ENCODE measurements at places on chromosomes 1 and 21. TPM values are rescaled to one million over a fixed set of nuclear protein-coding genes. Genes with fewer than 3 reads are reported as not detected.

DNA sequence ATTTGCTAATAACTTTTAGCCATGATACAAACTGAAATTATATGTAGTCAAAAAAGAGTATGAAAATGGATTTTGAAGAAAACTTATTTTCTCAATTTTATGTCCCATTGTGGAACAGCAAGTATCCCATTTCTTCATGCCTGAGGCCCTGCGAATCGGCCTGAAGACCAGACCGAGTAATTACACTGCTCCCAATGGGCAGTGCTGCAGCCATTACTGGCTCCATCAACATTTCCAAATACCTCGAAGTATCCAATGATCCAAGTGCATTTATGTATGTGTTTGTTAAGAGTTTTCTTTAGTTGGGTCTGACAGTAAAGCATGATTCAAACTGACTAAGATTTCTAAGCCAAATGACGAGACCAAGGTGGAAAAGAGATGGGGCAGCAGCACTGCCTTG lies 44.4 kb downstream of the HSF2BP start:
- DNase-seq, result no peak

HSF2BP gene
- total RNA-seq, result 0.78 TPM

CYP4A22 gene
- not detected for total RNA-seq

VAMP3 gene
- total RNA-seq, result 87.3 TPM

DNA sequence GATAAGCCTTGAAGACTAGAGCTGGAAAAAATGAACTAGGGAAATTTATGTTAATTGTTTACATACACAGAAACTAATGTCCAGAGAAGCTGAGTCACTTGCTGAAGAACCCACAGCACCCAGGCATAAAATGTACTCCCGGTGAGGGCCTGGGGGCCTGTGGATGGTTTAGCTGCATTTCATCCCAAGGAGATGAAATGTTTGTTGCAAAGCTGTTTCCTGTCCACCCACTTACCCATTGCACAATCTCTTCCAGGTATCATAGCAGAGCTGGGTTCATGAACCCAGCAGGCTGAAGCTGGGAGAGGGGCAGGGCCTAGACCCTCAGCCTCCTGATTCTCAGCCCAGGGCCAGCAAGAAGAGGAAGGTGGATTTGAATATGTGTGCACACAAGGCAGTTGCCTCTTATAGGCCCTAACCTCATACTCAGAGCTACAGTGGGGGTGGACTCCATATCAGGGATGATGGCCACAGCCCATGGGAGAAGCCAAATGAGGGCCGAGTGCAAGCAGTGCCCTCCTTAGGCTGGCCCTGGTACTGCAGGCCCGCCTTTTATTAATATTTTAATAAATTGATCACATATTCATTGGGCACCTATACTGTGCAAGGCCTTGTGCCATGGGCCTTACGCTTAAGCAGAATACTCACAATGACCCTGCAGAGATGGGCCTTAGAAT lies 110.8 kb downstream of the LACTBL1 start:
- DNase-seq, result no peak

GRCh38 chr1:74777525-74777924 lies 44.6 kb downstream of the TYW3 start:
- no peak for DNase-seq

DNA sequence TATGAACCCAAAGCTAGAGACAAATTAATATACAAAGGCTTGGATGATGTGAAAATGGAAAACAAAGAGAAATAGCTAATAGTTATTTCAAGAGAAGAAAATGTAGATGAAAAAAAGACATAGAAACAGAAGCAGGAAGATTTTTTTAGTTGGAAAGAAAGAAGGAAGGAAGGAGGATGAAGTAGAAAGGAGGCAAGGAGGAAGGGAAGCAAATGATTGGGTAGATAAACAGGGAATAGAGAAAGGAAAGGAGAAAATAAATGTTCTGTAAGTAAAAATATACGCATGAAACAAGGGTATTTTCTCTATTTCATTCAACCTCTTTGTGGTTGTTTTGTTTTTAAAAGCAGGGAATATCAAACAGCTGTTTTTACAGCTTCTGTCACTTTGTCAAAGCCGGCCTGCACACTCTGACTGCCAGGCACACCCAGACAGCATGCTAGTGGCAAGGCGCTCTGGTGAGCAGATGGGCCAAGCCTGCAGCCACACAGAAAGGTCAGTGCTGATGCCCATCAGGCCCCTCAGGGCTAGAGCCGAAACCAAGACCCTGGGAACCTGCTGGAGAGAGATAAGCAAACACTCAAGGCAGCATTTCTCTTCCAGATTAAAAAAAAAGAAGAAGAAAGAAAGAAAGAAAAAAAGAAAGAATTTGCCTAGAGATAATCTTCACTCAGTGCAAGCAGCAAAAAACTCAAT lies 72.9 kb upstream of the CTTNBP2NL start:
- DNase-seq, result no peak

IVL gene
- total RNA-seq, result not detected

DNA sequence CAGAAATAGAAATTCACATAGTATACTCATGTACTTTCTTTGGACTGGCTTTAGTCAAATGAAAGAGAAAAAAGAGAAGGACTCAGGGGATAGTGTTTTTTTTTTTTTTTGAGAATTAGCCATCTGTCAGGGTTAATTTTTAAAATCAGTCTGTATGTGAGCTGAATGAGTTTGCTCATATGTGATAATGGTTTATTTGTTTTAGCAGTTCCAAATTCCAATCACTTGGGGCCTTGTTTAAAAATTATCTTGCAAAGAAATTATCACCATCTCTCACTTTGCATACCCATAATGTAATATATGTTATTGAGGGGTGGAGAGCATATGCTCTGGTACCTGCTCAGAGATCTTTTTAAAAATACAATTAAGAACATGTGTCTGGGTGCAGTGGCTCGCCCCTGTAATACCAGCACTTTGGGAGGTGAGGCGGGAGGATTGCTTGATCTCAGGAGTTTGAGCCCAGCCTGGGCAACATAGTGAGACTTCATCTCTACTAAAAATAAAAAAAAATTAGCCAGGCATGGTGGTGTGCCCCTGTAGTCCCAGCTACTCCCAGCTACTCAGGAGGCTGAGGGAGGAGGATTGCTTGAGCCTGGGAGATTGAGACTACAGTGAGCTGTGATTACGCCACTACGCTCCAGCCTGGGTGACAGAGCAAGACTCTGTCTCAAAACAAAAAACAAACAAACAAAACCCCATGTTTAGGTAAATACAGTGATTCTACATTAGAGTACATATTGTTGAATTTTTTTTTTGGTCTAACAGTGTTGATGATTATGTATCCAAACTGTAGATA lies 19.7 kb downstream of the GNAI3 start:
- DNase-seq, result no peak

GFI1 gene
- total RNA-seq, result 0.71 TPM

- DNase-seq, result no peak
These were observed 15.0 kb downstream of the C1orf52 start for GRCh38 chr1:85244271-85245061.

DNA sequence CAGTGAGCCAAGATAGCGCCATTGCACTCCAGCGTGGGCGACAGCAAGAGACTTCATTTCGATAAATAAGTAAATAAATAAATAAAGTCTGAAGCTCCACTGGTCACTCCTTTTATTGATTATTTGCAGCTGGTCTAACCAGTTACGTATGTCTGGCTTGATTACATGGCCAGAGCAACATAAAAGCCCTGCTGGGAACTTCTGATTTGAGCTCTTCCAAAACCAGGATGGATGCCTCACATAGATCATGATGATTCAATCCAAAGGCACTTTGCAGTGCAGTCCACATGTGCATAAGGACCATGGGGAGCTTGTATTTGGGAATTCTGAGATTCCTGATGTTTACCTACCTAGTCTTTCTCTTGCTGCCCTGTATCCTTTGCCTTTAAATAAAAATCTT lies 24.0 kb downstream of the NSUN4 start:
- no peak for DNase-seq

LDLRAD1 gene
- total RNA-seq, result not detected

ARHGAP30 gene
- 16.4 TPM for total RNA-seq

WNT2B gene
- total RNA-seq, result 15.4 TPM

OPTC gene
- total RNA-seq, result not detected

LRRC3 gene
- total RNA-seq, result 6.5 TPM

- DNase-seq, result no peak
These were observed 42.1 kb upstream of the OSBPL9 start for GRCh38 chr1:51574796-51575195.

- no peak for DNase-seq
These were observed 76.5 kb upstream of the GNG12 start for GRCh38 chr1:67909776-67910175.

MYOC gene
- total RNA-seq, result 37.2 TPM

- DNase-seq, result no peak
These were observed at the start of gene ANXA9 for GRCh38 chr1:150981805-150982712. Gene ANXA9, plus strand, starts transcription at chr1:150982292. Its CDS starts 814 bp downstream, at chr1:150983106.

DNA sequence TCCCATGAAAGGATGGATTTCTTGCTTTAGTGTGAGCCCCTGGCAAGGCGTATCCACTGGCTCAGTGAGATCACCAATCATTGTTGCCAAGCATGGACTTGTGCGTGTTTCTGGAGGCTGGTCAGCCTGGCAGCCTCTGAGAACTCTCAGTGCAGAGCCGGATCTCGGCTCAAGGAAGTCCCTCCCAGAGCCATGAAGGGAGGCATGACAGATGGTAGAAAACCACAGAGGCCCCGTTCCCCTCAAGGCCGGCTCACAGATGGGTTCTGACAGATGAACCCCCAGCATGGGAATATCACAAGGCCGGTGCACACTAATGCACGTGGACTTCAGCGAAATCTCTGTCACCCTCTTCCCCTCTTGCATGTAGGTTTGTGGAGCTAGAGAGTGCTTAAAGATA lies 290.5 kb downstream of the AJAP1 start:
- DNase-seq, result no peak

DNA sequence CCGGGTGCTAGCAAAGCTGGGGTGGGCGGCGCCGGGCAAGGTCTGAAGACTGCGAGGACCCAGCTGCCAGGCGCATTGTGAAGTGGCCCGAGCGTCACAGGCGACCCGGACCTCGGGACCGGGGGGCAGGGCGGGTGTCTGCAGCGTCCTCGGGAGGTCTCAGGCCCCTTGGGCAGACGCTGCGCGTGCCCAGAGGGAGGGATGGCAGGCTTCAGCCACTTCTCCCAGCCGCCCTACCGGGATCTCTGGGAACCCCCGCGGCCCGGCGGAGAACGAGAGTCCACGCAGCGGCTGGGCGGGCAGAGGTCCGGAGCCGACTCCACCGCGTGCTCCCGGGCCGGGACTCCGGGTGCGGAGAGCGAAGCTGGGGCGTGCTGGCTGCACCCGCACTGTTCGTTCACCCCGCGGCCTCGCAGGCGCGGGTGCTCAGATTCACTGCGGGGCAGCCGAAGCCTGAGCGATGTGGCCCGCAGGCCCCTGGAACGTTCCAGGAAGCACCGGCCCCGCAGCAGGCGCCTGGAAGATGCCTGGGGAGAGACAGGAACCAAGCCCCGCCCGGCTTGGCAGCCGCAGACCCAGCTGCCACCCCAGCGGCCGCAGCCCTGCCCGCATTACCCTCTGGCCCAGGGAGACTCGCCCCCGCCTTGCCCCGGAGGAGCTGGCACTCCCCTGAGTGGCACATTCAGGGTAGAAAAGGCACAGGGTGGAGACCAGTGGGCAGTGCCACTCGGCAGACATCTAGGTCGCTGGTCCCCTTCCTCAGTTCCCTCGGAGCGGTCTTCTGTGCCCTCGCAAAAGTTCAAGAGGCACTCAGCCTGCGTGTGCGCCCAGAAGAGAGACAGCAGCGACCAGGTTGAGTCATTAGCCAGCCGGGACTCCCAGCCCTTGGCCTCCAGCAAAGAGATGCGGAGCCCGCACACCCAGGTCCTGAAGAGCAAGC lies at the start of gene CCDC185:
CCDC185 (plus strand) TSS at position 141 of the 940 bp plus-strand sequence; CDS start at position 202, 61 bp downstream.
- no peak for DNase-seq

ASCL5 gene
- not detected for total RNA-seq

S100A9 gene
- total RNA-seq, result 478 TPM

FGGY gene
- 9.9 TPM for total RNA-seq

TEX38 gene
- not detected for total RNA-seq

DNA sequence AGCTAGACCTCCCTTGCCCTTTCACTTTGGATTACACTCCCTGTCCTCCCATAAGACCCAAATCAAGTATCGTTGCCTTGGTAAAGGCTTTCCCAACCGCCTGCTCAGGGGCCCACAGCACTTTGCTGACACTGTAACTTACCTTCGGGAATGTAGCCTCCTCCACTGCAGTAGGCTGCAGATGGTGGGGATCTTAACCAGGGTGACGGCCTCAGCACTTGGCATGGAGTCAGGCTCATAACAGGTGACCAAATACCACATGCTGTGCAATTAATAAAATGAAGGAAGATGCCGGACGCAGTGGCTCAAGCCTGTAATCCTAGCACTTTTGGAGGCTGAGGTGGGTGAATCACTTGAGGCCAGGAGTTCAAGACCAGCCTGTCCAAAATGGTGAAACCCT lies 88.7 kb upstream of the IRF2BP2 start:
- DNase-seq, result no peak

KLHDC9 gene
- total RNA-seq, result 7.9 TPM

GRCh38 chr1:51553911-51554310 lies 34.8 kb upstream of the EPS15 start:
- DNase-seq, result no peak

CCDC17 gene
- total RNA-seq, result 4.0 TPM

PTPN7 gene
- total RNA-seq, result 6.1 TPM

HCRTR1 gene
- not detected for total RNA-seq

DNA sequence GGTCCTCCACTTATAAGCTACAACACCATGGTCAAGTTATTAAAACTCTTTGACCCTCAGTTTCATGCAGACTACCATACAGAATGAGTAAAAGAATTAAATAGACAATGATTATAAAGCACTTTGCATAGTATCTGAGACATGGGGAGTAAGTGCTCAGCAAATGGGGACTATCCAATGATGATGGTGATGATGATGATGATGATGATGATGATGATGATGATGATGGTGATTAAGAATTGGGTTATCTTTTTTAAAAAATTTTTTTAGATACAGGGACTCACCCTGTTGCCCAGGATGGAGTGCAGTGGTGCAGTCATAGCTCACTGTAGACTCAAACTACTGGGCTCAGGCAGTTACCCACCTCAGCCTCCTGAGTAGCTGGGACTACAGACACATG lies 8.1 kb upstream of the EPS15 start:
- no peak for DNase-seq

HIVEP3 gene
- total RNA-seq, result 2.3 TPM

DNA sequence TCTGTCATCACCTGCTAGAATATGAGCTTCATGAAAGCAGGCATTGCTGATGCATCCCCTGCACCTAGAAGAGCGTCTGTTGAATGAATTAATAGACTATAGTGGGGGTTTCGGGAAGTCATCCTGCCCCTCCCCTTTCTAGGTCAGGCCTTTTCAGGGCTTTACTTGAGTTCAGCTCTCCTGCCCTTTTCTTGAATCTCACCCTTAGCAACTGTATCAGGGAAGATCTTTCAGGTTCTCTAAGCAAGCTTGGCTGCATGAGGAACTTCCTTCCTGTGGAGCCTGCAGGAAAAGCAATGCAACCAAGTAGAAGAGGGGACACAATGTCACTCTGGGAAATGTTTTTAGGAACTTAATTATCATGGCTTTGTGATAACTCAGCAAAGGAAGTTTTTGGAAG lies 27.2 kb upstream of the KIAA0040 start:
- no peak for DNase-seq

DNA sequence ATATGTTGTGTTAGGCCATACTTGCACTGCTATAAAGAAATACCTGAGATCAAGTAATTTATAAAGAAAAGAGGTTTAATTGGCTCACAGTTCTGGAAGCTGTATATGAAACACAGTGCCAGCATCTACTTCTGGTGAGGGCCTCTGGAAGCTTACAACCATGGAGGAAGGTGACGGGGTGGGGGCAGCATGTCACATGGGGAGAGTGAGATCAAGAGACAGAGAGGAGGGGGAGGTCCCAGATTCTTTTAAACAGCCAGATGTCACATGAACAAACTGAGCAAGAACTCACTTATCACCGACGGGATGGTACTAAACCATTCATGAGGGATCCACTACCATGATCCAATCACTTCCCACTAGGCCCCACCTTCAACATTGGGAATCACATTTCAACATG lies 42.6 kb downstream of the TESK2 start:
- no peak for DNase-seq
